Activated CD8-positive, alpha-beta memory T cell treated with anti-CD3 and anti-CD28 coated beads for 1 hour (primary cell): ENCODE measurements at places on chromosomes 2 and 18.
A peak's percentile ranks its signal among the peaks of the same experiment; 100 is the strongest.

GRCh38 chr2:98541489-98541888 lies 66.8 kb downstream of the COA5 start:
- no peak for DNase-seq

DNA sequence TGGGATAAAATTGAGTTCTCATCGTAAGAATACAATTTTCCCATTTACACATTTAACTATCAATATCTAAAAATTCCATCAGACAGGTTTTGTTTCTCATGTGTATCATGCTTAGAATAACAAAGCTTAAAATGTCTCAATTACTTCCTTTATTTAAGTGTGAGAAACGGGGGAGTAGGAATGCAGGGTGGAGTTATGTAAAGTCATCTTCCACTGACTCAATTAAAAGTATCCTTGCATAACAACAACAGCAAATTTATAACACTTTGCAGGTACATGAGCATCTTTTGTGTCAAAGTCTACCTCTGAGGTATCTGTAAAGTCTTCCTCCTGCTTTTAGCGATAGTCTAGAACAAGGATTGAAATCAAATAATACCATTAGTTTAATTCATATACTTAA lies 327.1 kb downstream of the EPHA4 start:
- DNase-seq: no peak

DNA sequence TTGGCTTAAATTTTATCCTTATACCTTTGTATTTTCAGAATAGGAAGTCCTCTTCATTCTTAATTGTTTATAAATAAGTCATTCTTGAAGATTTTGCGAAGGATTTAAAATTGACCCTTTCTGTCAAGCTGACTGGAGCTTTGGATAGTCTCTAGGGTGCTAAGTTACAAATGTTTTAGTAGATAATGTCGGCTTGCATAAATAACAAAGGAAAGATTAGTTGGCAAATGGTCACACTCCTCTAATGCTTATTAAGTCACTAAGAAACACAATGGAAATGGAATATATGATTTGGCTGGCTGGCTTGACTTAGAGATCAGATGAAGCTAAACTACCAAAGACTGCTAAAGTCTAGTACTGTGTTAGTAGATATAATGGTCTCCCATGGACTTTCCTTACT lies 40.6 kb downstream of the UBXN4 start:
- no peak for DNase-seq

- peak; percentile 39 for DNase-seq
Measured at GRCh38 chr2:86038291-86039081, 67.2 kb downstream of the POLR1A start.

- no peak for DNase-seq
Measured at GRCh38 chr2:232897598-232898408, 27.7 kb downstream of the SNORC start.

GRCh38 chr2:234670806-234671205 lies 173.9 kb upstream of the ARL4C start:
- no peak for DNase-seq
